ENCODE measurements at places on chromosomes 16 and 17.
A peak's percentile ranks its signal among the peaks of the same experiment; 100 is the strongest.

DNA sequence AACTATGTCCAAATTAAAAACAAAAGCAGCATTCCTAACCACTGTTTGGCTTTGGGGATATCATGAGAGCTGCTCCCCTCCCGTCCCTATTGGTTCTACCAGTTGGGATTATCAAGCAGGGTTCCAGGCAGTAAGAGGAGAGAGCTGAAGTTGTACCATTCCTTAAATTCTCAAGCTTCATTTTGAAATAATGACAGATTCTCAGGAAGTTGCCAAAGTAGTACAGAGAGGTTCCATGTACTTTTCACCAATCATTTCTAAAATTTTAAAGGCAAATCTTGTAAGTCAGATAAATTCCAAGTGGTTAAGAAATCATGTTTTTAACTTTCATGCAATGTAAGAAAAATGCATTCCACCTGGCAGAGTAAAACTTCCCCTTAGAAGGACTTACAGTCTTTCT lies 36.9 kb downstream of the TEX2 start:
- no peak for DNase-seq

DNA sequence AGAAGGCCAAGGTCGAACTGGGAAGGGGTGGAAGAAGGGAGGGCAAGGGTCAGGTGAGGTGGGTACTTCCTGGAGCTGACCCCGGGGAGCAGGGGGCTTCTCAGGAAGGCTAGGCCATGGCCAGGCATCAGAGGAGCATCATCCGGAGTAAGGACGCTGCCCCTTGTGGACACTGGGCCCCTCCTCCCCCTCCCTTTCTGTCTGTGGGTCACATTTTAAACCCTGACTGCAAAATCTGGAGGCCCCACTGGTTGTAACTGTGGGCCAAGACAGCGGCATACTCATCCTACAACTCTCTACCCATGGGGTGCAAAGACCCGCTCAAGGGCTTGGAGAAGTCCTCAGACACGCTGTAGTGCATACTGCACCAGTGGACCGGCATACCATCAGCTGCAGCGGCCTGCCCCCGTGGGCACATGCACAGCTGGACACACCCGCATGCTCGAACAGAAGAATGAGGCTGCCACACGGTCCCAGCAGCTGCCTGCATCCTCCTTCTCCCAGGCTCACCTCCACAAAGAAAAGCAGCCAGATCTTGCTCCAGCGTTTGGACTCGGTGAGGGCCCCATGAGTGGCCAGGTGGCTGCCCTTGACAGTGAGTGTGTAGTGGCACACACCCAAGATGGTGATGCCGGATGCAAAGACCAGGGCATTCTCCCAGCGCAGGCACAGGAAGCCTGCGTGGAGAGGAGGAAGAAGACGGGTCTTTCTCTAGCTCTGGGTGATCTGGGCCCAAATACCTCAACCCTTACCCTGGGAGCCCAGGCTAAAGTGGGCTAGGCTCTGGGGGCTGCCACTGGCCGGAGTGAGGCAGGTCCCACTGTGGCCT lies 1.2 kb downstream of the FADS6 start:
- DNase-seq: no peak

- DNase-seq: no peak
Observed at GRCh38 chr16:58882292-58882691, 148.2 kb upstream of the GOT2 start.

- DNase-seq: no peak
Observed at GRCh38 chr16:56933828-56934598, 2.1 kb downstream of the HERPUD1 start.

- peak; percentile 50 for DNase-seq
Observed at GRCh38 chr16:75265911-75266701, 14.7 kb upstream of the BCAR1 start.

DNA sequence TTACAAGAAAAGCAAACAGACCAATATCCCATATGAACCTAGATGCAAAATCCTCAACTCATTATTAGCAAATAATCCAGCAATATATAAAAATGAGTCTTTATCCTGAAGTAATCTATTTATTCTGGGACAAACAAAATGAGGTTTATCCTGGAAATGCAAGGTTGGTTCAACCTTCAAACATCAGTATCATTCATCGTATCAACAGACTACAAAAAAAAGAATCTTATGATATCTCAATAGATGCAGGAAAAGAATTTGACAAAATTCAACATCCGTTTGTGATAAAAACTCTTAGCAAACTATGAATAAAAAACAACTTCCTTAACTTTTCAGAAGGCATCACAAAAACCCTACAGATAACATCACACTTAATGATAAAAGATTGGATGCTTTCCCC lies 18.4 kb upstream of the BAIAP2 start:
- no peak for DNase-seq

GRCh38 chr16:89150090-89150835 lies 21.3 kb upstream of the CDH15 start:
- no peak for DNase-seq

DNA sequence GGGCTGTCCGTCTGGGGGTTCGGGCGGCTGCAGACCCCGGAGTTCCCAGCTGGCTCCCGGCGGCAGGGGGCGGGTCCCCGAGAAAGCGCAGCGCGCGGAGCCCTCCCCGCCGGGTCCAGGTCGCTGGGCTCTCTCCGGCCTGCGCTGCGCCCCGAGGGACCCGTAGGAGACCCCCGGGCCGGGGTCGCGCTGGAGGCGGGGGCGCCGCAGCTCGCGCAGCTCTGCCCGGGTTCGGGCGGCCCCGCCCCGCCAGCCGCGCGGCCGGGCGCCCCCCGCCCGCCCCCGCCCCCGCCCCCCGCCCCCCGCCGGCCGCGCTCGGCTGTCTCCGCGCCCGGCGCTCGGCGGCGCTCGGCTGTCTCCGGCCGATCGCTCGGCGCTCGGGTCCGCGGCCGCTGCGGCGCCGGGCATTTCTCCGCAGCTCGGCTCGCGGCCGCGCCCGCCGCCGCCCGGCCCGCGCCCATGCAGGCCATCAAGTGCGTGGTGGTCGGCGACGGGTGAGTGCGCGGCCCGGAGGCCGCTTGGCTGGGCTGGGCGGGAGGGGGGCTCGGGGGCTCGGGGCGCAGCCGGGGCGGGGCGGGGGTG lies at the start of gene RAC3:
RAC3 (plus strand) TSS at position 376 of the 582 bp plus-strand sequence; CDS start at position 460, 84 bp downstream.
- peak; percentile 42 for DNase-seq

DNA sequence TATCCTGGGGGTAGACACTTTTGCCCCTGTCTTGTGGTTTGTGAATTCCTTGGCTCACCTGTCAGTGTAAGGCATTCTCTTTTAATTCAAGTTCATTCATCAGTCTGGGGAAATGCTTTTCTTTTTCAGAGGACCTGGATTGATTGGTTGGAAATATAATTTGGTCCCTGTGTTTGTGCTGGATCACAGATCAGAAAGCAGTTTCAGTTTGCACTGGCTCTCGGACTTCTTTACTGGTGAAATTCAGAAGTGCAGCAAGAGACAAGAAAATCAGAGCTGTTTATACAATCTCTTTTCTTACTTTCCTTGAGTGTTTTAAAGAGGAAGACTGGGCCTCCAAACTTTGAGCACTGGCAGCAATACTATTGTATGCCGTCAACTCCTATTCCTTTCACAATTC lies 161.8 kb upstream of the KCNJ16 start:
- no peak for DNase-seq

Data from NCI-H1930 (cell line).